Small intestine (tissue), 16 donors: ENCODE measurements at places on chromosomes 2 and 18.

DNA sequence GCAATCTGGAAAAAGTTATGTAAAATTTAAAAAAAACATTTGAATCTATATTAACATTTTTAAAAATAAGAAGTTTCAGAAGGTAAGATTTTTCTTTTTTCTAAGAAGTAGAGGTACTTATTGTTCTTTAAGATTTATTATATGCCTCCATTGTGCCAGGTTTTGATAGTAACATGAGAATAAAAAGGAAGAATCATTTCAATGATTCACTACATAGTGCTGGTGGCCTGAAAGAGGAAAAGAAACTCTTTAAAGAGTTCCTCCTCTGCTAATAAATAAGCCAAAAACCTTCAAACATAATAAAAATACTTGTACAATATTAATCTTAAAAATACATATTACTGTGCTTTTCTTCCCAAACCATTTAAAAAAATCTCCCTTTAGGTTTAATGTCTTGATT lies 69.0 kb downstream of the ANKRD44 start:
- no peak for DNase-seq
- H3K27ac ChIP-seq, result no peak overlapping the region
- no peaks in the 10 kb centered on the region for H3K36me3 ChIP-seq
- H3K27me3 ChIP-seq, result no peaks in the 10 kb centered on the region
- H3K4me1 ChIP-seq, result no peaks in the 10 kb centered on the region

GRCh38 chr2:142782942-142783443 lies 94.5 kb upstream of the KYNU start:
- H3K27me3 ChIP-seq, result peaks cover 2% of the 10 kb centered on the region
- no peak for DNase-seq
- H3K36me3 ChIP-seq, result no peaks in the 10 kb centered on the region

- H3K27me3 ChIP-seq, result no peaks in the 10 kb centered on the region
- H3K36me3 ChIP-seq, result no peaks in the 10 kb centered on the region
- H3K4me3 ChIP-seq, result no peak overlapping the region
These were observed 32.1 kb downstream of the FBXO48 start for GRCh38 chr2:68434981-68435380.

- H3K4me3 ChIP-seq, result no peak overlapping the region
- no peak for DNase-seq
- no peaks in the 10 kb centered on the region for H3K27me3 ChIP-seq
- H3K27ac ChIP-seq, result peak overlapping the region; percentile 82
- peaks cover 51% of the 10 kb centered on the region for H3K4me1 ChIP-seq
These were observed 10.3 kb downstream of the SDC1 start for GRCh38 chr2:20214566-20215182.

DNA sequence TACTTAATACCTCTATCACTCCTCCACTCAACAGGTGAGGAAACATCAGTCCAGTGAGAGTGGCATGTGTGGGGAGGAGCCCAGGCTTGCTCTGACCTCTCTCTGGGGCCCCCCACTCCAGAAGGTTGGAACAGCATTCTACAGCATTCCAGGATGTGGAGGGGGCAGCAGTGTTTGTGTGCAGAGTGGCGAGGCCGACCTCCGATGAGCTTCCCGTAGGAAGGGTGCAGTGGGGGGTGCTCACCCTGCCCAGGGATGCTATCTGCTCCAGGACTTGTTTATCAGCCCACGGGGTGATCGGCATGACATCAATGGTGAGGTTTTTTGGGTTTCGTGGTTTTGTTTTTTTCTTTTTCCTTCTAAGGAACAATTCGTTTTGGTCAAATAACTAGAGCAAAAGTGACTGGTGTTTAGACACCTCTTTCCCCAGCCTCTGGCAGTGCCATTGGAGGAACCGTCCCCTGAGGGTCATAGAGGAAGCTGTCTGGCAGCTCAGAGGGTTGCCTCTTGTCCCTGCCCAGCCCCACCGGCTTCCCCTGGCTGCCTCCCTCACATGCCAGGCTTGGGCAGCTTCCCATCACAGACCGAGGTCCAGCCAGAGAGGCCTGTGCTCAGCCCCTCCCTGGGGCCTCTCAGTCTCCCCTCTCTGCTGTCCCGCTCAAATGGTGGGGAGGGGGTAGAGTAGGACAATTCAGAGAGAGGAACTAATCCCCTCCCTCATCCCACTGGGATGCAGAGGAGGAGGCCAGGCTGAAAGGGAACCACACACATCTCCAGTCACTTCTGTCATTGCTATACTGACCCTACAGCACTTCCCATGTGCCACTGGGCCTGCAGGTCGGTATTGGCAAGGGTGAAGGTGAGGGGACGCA lies 96.5 kb downstream of the ZFP36L2 start:
- peaks cover 32% of the 10 kb centered on the region for H3K4me1 ChIP-seq
- H3K27ac ChIP-seq, result peak overlapping the region; percentile 95
- H3K27me3 ChIP-seq, result no peaks in the 10 kb centered on the region
- no peaks in the 10 kb centered on the region for H3K36me3 ChIP-seq

GRCh38 chr2:109472974-109473373 lies 140.8 kb downstream of the SEPTIN10 start:
- no peaks in the 10 kb centered on the region for H3K27me3 ChIP-seq
- no peak for DNase-seq
- no peak overlapping the region for H3K4me3 ChIP-seq
- H3K36me3 ChIP-seq, result no peaks in the 10 kb centered on the region
- H3K27ac ChIP-seq, result no peak overlapping the region

GRCh38 chr2:223779877-223780276 lies 57.5 kb downstream of the AP1S3 start:
- peaks cover 7% of the 10 kb centered on the region for H3K36me3 ChIP-seq
- no peaks in the 10 kb centered on the region for H3K27me3 ChIP-seq
- H3K4me1 ChIP-seq, result no peaks in the 10 kb centered on the region
- peak; percentile 61 for DNase-seq
- H3K4me3 ChIP-seq, result no peak overlapping the region

GRCh38 chr2:200092235-200092634 lies 136.9 kb downstream of the MAIP1 start:
- H3K27ac ChIP-seq, result no peak overlapping the region
- no peaks in the 10 kb centered on the region for H3K36me3 ChIP-seq

- H3K27me3 ChIP-seq, result no peaks in the 10 kb centered on the region
- no peak for DNase-seq
- H3K4me3 ChIP-seq, result no peak overlapping the region
- H3K27ac ChIP-seq, result no peak overlapping the region
These were observed 128.1 kb upstream of the MYCN start for GRCh38 chr2:15812187-15812780.

GRCh38 chr2:28137221-28137620 lies 246.7 kb downstream of the BABAM2 start:
- H3K36me3 ChIP-seq, result peaks cover 3% of the 10 kb centered on the region
- no peaks in the 10 kb centered on the region for H3K27me3 ChIP-seq
- H3K27ac ChIP-seq, result no peak overlapping the region

- no peak overlapping the region for H3K27ac ChIP-seq
- peaks cover 5% of the 10 kb centered on the region for H3K36me3 ChIP-seq
- no peaks in the 10 kb centered on the region for H3K27me3 ChIP-seq
- H3K4me1 ChIP-seq, result peaks cover 29% of the 10 kb centered on the region
- no peak overlapping the region for H3K4me3 ChIP-seq
- peak; percentile 57 for DNase-seq
These were observed 200.0 kb downstream of the GLI2 start for GRCh38 chr2:120935339-120936313.

GRCh38 chr2:30150786-30151185 lies 4.0 kb downstream of the YPEL5 start:
- H3K4me3 ChIP-seq, result no peak overlapping the region
- peaks cover 4% of the 10 kb centered on the region for H3K36me3 ChIP-seq
- peak; percentile 29 for DNase-seq
- H3K27me3 ChIP-seq, result no peaks in the 10 kb centered on the region
- peaks cover 13% of the 10 kb centered on the region for H3K4me1 ChIP-seq
- no peak overlapping the region for H3K27ac ChIP-seq

GRCh38 chr2:226898897-226899296 lies 63.0 kb downstream of the RHBDD1 start:
- no peak overlapping the region for H3K4me3 ChIP-seq
- DNase-seq, result no peak
- H3K4me1 ChIP-seq, result no peaks in the 10 kb centered on the region

GRCh38 chr2:156908825-156909224 lies 348.7 kb upstream of the GALNT5 start:
- no peak overlapping the region for H3K27ac ChIP-seq
- no peak overlapping the region for H3K4me3 ChIP-seq
- H3K27me3 ChIP-seq, result no peaks in the 10 kb centered on the region

DNA sequence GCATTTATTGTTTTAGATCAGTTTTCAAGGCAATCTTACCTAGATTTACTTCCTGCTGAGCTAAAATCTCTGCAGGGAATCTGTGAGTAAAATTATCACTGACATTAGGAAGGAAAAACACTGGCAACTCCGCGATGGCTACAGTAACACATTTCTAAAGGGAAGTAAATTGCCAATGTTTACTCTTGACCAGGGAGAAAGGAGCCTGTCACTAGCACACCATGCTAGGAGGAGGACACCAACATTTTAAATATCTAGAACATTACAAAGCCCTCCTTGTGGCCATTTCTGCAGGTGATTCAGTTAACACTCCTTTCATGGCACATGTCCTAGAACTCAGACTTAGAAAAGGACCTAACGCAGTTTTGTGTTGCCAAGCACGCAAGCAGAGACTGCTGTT lies 58.4 kb downstream of the TCF4 start:
- no peak for DNase-seq
- H3K27ac ChIP-seq, result no peak overlapping the region
- no peaks in the 10 kb centered on the region for H3K4me1 ChIP-seq
- no peaks in the 10 kb centered on the region for H3K27me3 ChIP-seq

DNA sequence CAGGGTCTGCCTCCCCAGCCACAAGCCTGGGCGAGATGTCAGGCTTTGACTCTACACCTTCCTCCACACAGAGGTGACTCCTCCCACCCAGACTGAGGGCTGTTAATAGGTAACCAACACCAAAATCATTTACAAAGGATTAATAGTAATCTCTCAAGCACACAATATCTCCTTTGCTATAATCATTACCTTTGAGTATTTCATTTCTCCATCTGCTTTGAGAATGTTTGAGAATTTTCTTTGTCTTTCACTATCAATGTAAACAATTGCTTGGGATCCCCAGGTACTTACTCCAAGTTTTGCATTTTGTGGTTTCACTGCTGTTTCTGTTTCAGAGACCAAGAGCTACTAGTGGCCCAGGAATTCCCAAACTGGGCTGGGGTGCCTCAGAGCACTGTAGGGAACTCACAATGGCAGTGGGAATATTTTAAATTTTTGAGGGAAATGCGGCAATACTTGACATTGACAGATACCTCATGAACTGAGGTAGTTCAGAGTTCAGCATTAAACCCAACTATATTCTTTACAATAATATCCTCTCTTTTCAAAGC lies 166.4 kb upstream of the MGAT5 start:
- H3K4me1 ChIP-seq, result no peaks in the 10 kb centered on the region
- no peak overlapping the region for H3K27ac ChIP-seq
- H3K27me3 ChIP-seq, result no peaks in the 10 kb centered on the region
- no peak overlapping the region for H3K4me3 ChIP-seq
- DNase-seq, result peak; percentile 68

DNA sequence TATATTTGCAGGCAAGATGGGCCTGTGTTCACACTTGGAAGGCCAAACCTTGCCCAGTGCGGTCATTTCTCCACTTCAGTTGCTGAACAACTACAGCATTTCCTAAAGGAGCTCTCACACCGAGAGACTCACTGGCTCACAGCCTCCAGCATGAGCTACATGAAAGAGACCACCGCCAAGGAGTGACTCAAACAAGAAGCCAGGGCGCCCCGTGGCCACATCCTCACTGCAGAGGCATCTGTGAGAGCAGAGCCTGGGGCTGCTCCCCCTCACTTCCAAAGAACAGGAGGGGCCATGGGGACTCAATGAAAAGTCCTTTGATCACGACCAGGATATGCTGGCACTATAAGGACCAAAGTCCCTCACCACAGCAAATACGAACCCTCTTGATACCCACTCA lies 50.0 kb downstream of the TMEM163 start:
- H3K27ac ChIP-seq, result no peak overlapping the region
- H3K27me3 ChIP-seq, result peaks cover 10% of the 10 kb centered on the region
- no peaks in the 10 kb centered on the region for H3K4me1 ChIP-seq
- DNase-seq, result no peak
- no peaks in the 10 kb centered on the region for H3K36me3 ChIP-seq
- H3K4me3 ChIP-seq, result no peak overlapping the region

DNA sequence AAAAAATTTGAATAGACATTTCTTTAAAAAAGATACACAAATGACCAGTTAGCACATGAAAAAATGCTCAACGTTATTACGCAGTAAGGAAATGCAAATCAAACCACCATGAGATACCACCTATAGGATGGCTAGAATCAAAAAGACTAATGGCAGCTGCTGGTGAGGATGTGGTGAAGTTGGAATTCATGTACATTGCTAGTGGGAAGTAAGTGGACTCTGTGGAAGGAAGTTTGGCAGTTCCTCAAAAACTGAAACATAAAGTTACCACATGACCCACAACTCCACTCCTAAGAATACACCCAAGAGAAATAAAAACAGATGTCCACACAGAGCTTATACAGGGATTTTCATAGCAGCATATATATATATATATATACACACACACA lies 51.2 kb downstream of the MBP start:
- H3K4me1 ChIP-seq, result no peaks in the 10 kb centered on the region
- no peak overlapping the region for H3K27ac ChIP-seq
- no peaks in the 10 kb centered on the region for H3K36me3 ChIP-seq
- no peak for DNase-seq

- DNase-seq, result peak; percentile 70
- H3K4me1 ChIP-seq, result peaks cover 10% of the 10 kb centered on the region
- no peaks in the 10 kb centered on the region for H3K27me3 ChIP-seq
- H3K4me3 ChIP-seq, result no peak overlapping the region
These were observed 5.7 kb downstream of the RAMP1 start for GRCh38 chr2:237864940-237865622.

DNA sequence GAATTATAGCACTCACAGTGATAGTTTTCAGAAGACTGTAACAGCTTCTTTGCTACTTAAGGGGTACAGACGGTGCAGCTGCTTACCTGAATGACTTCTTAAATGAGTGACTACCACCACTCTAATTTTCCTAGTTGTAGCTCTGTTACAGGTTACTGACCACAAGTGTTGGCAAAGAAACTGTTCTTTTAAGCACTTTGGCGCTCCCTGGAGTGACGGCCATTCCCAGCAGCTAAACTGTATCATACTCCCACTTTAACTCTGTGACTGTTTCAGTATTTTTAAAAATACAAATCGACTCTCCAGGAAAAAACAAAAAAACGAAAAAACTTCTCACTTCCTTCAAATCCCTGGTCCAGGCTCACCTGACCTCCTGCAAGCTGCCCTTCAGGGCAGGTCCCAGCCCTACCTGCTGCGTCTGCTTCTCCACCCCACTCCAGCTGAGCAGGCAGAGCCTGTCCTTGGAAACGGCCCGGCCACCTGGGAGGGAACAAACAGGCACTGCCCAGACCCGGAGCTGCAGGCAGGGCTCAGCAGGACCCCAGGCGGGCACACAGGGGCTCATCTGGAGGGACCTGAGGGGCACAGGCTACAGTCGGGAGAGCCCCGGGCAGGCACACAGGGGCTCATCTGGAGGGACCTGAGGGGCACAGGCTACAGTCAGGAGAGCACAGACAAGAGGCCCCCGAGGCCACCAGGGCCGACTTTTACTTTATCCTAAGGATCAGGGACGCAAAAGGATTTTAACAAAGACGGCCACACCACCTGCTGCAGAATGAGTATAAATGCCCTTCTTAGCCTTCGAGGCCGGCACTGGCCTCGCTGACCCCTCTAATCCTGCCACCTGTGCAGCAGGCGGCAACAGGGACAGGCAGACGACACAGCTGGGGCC lies 24.5 kb downstream of the SLC66A2 start:
- H3K4me3 ChIP-seq, result no peak overlapping the region
- no peak for DNase-seq
- no peaks in the 10 kb centered on the region for H3K27me3 ChIP-seq
- H3K27ac ChIP-seq, result no peak overlapping the region
- H3K4me1 ChIP-seq, result no peaks in the 10 kb centered on the region
